ENCODE measurements at places on chromosomes 3 and 15.

DNA sequence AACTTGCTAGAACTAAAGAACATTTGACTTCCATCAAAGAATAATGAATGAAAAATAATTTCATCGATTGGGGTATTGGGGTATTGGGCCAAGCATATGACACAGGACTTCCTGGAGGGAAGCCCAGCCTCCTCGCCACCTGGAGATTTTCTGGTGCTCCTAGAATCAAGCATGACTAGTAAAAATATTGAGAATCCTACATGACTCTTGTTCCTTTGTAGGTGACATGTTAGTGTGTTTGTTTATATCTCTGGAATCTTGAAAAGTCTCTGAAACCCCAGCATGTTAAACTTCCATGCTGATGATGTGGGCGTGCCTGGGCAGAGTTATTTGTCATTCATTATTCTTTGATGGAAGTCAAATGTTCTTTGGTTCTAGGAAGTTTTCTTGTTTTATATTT is 90.1 kb upstream of the EPHB3 start:
- no peak overlapping the region for H3K4me3 ChIP-seq
- peaks cover 39% of the 10 kb centered on the region for H3K27me3 ChIP-seq
- no peaks in the 10 kb centered on the region for H3K36me3 ChIP-seq
- H3K27ac ChIP-seq, result no peak overlapping the region
- peaks cover 24% of the 10 kb centered on the region for H3K4me1 ChIP-seq

DNA sequence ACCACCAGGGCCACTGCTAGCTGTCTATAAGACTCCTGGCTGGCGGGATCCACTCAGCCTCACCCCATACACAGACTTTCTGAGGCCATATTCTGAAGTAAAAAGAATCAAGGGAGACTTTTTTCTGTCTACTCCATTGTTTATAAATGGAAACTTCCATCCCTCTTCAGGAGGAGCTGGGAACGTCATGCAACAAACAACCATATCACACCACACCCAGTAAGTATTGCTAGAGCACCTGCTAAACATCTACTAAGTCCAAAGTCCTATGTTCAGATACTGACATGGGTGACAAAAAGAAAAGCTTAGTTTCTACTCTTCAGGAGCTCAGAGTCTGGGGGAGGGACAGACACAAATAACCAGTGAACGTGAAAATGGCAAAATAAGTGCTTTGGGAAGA is 324.8 kb upstream of the ONECUT1 start:
- H3K27me3 ChIP-seq, result no peaks in the 10 kb centered on the region
- no peak for DNase-seq
- no peaks in the 10 kb centered on the region for H3K36me3 ChIP-seq
- no peaks in the 10 kb centered on the region for H3K4me1 ChIP-seq
- no peak overlapping the region for H3K4me3 ChIP-seq
- H3K27ac ChIP-seq, result no peak overlapping the region

DNA sequence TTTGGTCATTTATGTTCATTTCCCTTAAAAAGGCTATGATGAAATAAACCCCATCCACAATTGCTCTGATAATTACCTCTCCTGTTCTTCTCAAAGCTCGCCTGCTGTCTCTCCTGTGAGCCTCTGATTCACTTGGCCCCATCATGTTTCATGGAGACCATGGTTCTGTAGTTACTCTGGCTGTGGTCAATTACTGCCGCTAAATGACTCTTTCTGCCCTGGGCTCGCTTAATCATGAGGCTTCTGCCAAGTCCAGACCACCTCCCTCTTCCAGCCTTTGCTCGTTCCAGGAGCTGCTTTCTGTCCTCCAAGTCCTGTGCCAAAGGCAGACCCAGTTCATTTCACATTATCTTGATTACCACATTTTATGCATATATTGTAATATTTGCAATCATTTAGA is 91.9 kb downstream of the THSD4 start:
- no peak overlapping the region for H3K27ac ChIP-seq
- H3K4me3 ChIP-seq, result no peak overlapping the region
- H3K27me3 ChIP-seq, result peaks cover 2% of the 10 kb centered on the region
- DNase-seq, result no peak

- H3K36me3 ChIP-seq, result no peaks in the 10 kb centered on the region
- DNase-seq, result no peak
- H3K4me3 ChIP-seq, result peak overlapping the region; percentile 19
- H3K27me3 ChIP-seq, result peaks cover 11% of the 10 kb centered on the region
- H3K27ac ChIP-seq, result peak overlapping the region; percentile 95
Observed at GRCh38 chr3:150783920-150784746, 21.2 kb upstream of the SIAH2 start.

- H3K27ac ChIP-seq, result no peak overlapping the region
- no peaks in the 10 kb centered on the region for H3K36me3 ChIP-seq
- peaks cover 3% of the 10 kb centered on the region for H3K27me3 ChIP-seq
- no peak overlapping the region for H3K4me3 ChIP-seq
Observed at GRCh38 chr15:40863660-40864270, 10.3 kb downstream of the RHOV start.

DNA sequence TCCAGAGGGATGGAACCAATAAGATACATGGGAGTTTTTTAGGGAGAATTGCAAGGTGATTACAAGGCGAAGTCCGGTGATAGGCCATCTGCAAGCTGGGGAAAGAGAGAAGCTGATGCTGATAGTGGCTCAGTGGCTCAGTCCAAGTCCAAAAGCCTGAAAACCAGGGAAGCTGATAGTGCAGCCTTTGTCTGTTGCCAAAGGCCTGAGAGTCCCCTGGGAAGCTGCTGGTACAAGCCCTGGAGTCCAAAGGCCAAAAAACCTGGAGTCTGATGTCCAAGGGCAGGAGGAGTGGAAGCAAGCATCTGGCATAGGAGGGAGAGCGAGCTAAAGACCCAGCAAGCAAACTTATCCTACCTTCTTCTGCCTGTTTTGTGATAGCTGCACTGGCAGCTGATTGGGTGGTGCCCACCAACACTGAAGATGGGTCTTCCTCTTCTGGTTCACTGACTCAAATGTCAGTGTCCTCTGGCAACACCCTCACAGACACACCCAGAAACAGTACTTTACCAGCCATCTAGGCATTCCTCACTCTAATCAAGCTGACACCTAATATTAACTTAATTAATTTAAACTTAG is 16.7 kb downstream of the TFG start:
- H3K4me1 ChIP-seq, result no peaks in the 10 kb centered on the region
- H3K27ac ChIP-seq, result no peak overlapping the region
- H3K4me3 ChIP-seq, result no peak overlapping the region
- H3K36me3 ChIP-seq, result peaks cover 48% of the 10 kb centered on the region
- no peak for DNase-seq

DNA sequence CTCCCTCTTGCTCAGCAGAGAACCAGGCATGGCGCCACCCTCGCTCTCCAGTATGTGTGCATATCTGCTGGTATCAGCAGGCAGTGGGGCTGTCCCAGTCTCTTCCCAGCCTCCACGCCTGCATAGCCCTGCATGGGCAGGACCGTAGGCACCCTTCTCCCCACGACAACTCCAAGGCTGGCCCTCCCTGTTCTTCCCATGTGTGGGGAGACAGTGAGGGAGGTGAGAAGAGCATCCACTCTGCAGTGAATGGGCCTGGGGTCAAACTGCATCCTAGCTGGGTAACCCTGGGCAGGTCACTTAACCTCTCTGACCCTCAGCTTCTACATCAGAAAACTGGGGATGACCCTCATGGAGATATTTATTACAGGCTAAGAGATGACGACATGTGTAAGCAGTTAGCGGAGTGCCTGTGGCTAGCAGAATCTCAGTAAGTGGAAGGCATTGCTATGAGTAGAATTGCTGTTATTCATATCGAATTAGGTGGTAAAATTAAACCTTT is 13.3 kb upstream of the SSUH2 start:
- H3K36me3 ChIP-seq, result no peaks in the 10 kb centered on the region
- H3K4me3 ChIP-seq, result no peak overlapping the region
- peaks cover 6% of the 10 kb centered on the region for H3K4me1 ChIP-seq
- H3K27ac ChIP-seq, result no peak overlapping the region
- peaks cover 19% of the 10 kb centered on the region for H3K27me3 ChIP-seq

DNA sequence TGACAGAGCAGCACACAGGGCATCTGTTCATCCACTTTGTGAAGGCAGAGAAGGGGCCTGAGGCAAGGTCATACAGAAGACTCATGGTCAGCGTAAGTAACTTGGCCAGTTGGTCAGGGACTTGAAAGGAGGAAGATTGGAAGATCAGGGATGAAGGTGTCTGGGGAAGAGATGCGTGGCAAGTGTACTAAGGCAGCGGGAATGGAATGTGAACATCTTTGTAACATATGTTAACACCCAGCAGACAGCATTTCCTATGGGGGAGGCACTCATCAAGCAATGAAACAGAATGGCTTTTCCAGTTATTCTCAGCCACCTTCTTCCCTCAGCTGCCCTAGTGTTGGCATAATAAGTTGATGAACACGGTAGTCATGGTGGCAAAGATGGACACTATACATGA is 7.8 kb upstream of the RFC4 start:
- no peak for DNase-seq
- H3K4me1 ChIP-seq, result peaks cover 10% of the 10 kb centered on the region
- no peak overlapping the region for H3K4me3 ChIP-seq
- H3K36me3 ChIP-seq, result no peaks in the 10 kb centered on the region
- H3K27me3 ChIP-seq, result peaks cover 2% of the 10 kb centered on the region

GRCh38 chr15:29130476-29130875 is 139.1 kb downstream of the NSMCE3 start:
- no peaks in the 10 kb centered on the region for H3K36me3 ChIP-seq

- H3K4me3 ChIP-seq, result no peak overlapping the region
- peaks cover 3% of the 10 kb centered on the region for H3K27me3 ChIP-seq
- H3K27ac ChIP-seq, result no peak overlapping the region
- DNase-seq, result no peak
- H3K36me3 ChIP-seq, result no peaks in the 10 kb centered on the region
Observed at GRCh38 chr3:159657176-159657575, 331.5 kb upstream of the IL12A start.

GRCh38 chr3:57164217-57164656 is 916 bp downstream of the IL17RD start:
- peaks cover 7% of the 10 kb centered on the region for H3K4me1 ChIP-seq
- H3K4me3 ChIP-seq, result peak overlapping the region; percentile 80
- H3K36me3 ChIP-seq, result no peaks in the 10 kb centered on the region
- H3K27me3 ChIP-seq, result peaks cover 61% of the 10 kb centered on the region
- H3K27ac ChIP-seq, result no peak overlapping the region
- peak; percentile 41 for DNase-seq

- no peaks in the 10 kb centered on the region for H3K4me1 ChIP-seq
- H3K4me3 ChIP-seq, result no peak overlapping the region
- H3K36me3 ChIP-seq, result no peaks in the 10 kb centered on the region
Observed at GRCh38 chr15:79257454-79257853, 25.1 kb upstream of the ANKRD34C start.

- DNase-seq, result no peak
- H3K36me3 ChIP-seq, result no peaks in the 10 kb centered on the region
- no peak overlapping the region for H3K27ac ChIP-seq
- H3K4me1 ChIP-seq, result no peaks in the 10 kb centered on the region
Observed at GRCh38 chr3:115228266-115228665, 81.2 kb upstream of the ZBTB20 start.

GRCh38 chr3:148036331-148036876 is 627.2 kb downstream of the ZIC1 start:
- no peaks in the 10 kb centered on the region for H3K36me3 ChIP-seq
- H3K4me1 ChIP-seq, result no peaks in the 10 kb centered on the region
- DNase-seq, result no peak
- no peaks in the 10 kb centered on the region for H3K27me3 ChIP-seq

DNA sequence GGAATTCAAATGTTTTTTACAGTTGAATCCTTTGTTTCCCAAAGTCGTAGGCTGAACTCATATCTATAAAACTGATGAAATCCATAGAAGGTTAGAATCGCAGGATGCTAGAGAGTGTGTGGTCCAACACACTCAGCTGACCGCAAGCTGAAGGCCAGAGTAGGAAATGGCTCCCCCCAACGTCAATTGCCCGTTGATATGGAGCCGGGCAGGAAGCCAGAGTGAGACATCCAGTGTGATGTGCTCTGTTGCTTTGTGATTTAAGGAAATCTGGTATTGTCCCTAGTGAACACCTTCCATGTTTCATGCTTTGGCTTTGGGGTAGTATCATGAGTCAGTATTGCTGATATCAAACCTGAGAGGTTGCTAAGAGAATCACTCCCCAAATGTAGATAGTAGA is 5.8 kb upstream of the MEX3B start:
- DNase-seq, result no peak
- no peaks in the 10 kb centered on the region for H3K36me3 ChIP-seq
- H3K4me1 ChIP-seq, result peaks cover 4% of the 10 kb centered on the region
- H3K27me3 ChIP-seq, result peaks cover 38% of the 10 kb centered on the region
- H3K27ac ChIP-seq, result no peak overlapping the region

DNA sequence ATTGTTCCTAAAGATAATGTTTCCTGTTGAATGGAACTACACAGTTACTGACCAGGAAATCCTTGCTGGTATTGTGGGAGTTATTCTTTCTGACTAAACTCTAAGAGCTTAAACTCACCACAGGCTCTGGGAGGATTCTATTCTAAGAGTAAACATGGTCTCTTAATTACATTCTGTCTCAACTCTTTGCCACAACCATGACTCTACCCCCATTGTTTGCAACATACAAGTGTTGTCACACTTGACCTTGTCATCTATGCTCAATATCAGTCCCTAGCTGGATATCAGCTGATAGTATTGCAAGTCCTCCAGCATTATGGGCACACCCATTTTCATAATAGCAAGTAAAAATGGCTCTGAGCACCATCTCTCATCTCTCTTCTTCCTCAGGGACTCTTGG is 29.6 kb upstream of the SECISBP2L start:
- peaks cover 21% of the 10 kb centered on the region for H3K27me3 ChIP-seq
- H3K27ac ChIP-seq, result no peak overlapping the region
- no peak for DNase-seq
- no peak overlapping the region for H3K4me3 ChIP-seq
- H3K4me1 ChIP-seq, result no peaks in the 10 kb centered on the region
- H3K36me3 ChIP-seq, result no peaks in the 10 kb centered on the region

DNA sequence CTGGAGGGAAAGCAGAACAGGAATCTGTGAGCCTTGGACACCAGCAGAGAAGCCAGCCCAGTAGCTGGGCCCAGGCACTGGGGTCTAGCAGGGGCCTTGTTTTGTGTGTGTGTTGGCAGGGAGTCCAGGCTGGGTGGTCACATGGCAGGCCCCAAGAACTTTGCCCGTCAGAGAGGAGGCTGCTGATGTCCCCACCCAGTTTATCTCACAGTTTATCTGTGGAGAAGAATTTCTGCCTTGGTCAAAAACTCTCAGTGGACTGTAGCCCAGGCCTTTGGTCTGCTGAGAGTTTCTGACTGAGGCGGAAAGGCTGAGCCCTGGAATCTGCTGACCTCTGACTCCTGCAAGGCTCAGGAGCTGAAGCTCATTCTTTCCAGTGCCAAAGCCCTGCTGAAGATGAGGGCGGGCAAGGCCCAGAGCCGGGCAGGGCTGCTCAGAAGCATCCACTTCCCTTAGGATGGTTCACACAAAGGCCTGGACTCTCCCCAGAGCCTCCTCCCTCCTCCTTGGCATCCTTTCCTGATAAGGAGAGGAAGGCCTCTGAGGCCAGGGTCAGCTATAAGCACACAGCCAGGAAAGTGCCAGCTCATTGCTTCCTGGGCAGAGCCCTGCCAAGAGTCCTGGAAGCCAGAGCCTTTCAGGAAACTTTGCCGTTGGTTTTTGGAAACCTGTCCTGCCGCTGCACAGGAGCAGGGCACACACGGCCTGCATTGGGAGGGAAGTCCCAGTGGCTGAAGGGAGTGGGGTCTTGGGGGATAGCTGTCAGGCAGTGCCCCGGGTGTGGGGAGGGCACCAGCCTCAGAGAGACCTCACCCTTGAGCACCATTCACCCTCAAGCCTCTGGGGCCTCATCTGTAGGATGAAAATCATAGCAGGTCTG is 37.2 kb upstream of the SLCO2A1 start:
- no peak overlapping the region for H3K4me3 ChIP-seq
- H3K36me3 ChIP-seq, result no peaks in the 10 kb centered on the region
- peaks cover 2% of the 10 kb centered on the region for H3K27me3 ChIP-seq
- DNase-seq, result no peak
- no peak overlapping the region for H3K27ac ChIP-seq
- no peaks in the 10 kb centered on the region for H3K4me1 ChIP-seq

GRCh38 chr15:77493324-77493907 is 72.7 kb downstream of the HMG20A start:
- no peak overlapping the region for H3K4me3 ChIP-seq
- peaks cover 7% of the 10 kb centered on the region for H3K36me3 ChIP-seq
- H3K4me1 ChIP-seq, result peaks cover 25% of the 10 kb centered on the region
- DNase-seq, result no peak
- H3K27me3 ChIP-seq, result no peaks in the 10 kb centered on the region
- peak overlapping the region; percentile 14 for H3K27ac ChIP-seq

Data from activated naive CD8-positive, alpha-beta T cell treated with anti-CD3 and anti-CD28 coated beads, Interleukin-2, amount 50 U/mL, for 24 hours (primary cell).